H7 (cell line): ENCODE measurements at places on chromosomes 5 and 9. TPM values are rescaled to one million over a fixed set of nuclear protein-coding genes. Genes with fewer than 3 reads are reported as not detected.

Gene TMEM252
- total RNA-seq: not detected in 2 replicates

Gene CNTNAP3
- total RNA-seq: 9.9 and 15.0 TPM in 2 replicates

Gene C5orf58
- total RNA-seq: 4.3 and 4.9 TPM in 2 replicates

Gene CCL19
- total RNA-seq: not detected in 2 replicates

Gene MSX2
- 0.26 and 0.97 TPM in 2 replicates for total RNA-seq

Gene PAPPA
- 0.21 and 0.41 TPM in 2 replicates for total RNA-seq

Gene CYLC2
- total RNA-seq: not detected in 2 replicates

Gene OBP2B
- total RNA-seq: not detected in 2 replicates

Gene GABRA1
- total RNA-seq: 0.76 and 1.4 TPM in 2 replicates

Gene SLC36A3
- not detected in 2 replicates for total RNA-seq

Gene SPAG8
- 0.15 and 0.55 TPM in 2 replicates for total RNA-seq

Gene NUTM2G
- total RNA-seq: 0.07 TPM in 2 replicates

Gene PCDHGA9
- total RNA-seq: 0.04 and 0.10 TPM in 2 replicates

Gene SLC45A2
- 0.14 TPM in 1 of 2 replicates, not detected in the other for total RNA-seq

Gene FXN
- total RNA-seq: 9.3 and 10.0 TPM in 2 replicates

Gene SPAAR
- 0.07 TPM in 1 of 2 replicates, not detected in the other for total RNA-seq

GRCh38 chr5:169354921-169355320 is 54.0 kb upstream of the SLIT3 start:
- DNase-seq: no peak

GRCh38 chr9:104506565-104506964 is 2.5 kb downstream of the OR13F1 start:
- DNase-seq: no peak

DNA sequence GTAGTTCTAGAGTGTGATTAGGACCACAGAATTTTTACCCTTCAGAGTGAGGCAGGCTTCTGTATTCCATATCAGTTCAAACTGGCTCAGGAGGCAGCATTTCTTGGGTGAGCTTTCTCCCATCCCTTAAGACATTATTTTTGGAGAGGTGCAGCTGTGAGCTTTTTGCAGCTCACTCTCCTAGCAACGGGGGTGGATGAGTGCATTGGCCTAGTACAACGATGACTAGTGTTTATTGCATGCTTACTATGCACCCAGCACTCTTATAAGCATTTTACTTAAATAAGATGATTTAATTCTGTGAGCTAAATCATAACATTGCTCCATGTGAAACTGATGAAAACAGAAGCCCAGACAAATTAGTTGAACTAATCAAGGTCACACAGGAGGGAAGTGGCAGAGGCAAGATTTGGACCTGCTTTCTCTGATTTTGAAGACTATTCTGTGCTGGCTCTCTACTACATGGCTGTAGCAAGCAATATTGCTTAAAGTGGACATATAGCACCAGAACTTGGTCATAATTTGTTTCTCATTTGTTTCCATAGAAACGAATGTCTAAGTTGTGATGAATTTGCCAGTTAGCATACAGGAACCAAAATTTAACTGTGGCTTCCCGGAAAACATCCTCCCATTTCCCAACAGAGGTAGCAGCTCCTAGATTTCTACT is 372.1 kb upstream of the RIOK2 start:
- DNase-seq: no peak

- no peak for DNase-seq
Measured at GRCh38 chr5:142976861-142977260, 206.7 kb downstream of the ARHGAP26 start.

GRCh38 chr5:60943624-60944023 is 1.2 kb downstream of the ERCC8 start:
- DNase-seq: no peak

DNA sequence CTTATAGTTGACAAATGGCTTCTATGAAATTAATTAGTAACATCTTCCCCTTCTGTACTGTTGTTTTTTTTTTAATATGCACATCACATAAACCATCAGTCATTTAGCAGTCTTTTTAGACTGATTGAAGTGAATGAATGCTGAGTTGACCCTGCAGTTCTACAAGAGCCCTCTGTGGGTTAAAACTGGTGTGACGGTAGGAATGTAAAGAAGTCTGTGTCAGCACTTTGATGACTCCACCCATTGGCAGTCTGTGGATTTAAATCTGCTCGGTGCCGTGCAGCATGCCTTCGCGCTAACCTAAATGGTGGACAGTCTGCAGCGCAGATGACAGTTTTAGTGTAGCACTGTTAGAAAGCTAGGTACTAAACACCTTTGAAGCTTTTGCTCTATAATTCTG is 3.1 kb downstream of the GTF3C4 start:
- DNase-seq: peak; percentile 52

- DNase-seq: no peak
Measured at GRCh38 chr5:39808656-39809055, 383.9 kb upstream of the DAB2 start.

- no peak for DNase-seq
Measured at GRCh38 chr5:149748471-149749094, 18.5 kb downstream of the PPARGC1B start.

DNA sequence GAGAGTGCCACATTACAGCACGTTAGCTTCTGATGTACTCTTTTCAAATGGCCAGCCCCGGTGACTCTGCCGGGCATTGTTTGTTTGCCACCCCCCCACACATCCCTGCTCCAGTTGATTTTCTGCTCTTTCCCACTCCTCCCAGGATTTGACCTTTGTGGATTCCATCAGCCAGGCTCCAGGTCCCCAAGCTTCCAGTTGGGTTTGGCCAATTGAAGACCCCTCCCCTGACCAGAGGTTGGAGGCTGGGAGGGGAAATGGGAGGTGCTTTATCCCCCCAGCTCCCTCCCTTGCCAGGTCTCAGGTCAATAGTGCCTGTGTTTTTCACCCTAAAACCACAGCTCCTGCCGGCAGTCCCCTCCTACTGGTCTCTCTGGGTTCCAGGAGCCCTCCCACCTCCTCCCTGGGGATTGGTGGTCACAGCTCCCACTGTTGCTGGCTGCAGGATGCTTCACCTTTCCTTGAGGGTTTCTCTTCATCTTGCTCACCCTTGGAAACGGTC is 34.9 kb downstream of the IRF1 start:
- DNase-seq: peak; percentile 69

DNA sequence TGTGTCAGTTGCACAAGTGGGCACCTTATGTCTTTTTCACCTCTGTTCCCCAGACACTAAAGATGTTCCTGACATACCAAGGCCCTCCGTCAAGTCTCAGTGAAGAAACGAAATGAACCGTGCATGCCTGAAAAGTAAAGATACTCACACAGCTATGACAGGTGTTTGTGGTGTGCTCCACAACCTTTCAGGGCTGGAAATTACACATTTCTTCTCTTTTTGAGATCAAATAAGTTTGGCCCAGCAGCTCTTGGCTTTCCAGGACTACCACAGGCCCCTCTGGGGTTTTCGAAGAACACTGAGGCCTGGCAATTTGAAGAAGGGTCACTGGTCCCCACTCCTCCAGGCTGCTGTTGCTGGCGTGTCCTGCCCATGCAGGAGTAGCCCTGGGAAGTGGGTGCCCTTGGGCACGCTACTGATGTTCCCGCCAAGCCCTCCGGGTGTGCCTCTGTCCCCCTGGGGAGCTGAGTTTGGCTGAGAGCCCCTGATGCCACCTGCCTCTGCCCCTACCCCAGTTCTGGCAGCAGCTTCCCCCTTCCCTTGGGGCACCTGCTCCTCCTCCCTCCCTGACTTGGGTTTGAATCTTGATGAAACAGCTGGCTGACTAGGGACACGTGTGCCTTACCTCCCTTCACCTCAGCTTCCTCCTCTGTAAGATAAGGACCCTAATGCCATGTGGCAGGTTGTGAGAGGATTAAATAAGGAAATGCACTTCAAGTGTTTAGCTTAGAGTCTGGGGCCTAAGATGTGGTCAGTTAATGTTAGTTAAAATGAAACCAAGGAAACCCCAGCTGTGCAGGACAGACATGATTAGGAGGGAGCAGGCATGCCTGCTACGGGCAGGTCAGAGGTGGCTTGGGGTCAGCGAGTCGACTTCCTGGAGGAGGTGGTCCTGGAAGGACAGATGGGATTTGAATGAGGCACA is 49.1 kb upstream of the GADD45G start:
- DNase-seq: no peak

- no peak for DNase-seq
Measured at GRCh38 chr5:126233256-126233655, 190.0 kb upstream of the GRAMD2B start.

- no peak for DNase-seq
Measured at GRCh38 chr5:121024416-121025311, 560.6 kb downstream of the PRR16 start.

DNA sequence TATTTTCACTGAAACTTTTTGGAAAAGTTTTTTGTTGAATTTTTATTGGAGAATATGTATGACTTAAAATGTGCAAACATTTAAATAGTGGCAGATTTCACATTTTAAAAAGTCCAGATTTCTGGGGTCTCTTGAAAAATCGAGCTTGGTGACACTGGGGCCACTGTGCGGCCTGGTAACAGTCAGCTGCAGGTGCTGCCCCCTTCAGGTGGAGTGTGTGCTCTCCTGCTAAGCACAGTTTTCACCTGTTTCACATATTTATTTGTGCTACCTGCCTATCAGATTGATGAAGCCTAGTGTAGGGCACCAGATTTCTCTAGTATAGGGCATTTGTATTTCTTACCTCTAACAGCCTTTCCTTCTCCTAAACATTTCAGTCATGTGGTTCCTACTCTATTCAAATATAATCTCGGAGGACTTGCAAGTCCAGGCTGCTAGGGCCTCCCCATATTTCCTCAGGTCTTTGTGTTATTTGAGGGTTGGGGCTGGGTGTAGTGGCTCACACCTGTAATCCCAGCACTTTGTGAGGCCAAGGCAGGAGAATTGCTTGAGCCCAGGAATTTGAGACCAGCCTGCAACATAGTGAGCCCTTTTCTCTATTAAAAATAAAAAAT is 95.8 kb upstream of the KLF9 start:
- peak; percentile 21 for DNase-seq

DNA sequence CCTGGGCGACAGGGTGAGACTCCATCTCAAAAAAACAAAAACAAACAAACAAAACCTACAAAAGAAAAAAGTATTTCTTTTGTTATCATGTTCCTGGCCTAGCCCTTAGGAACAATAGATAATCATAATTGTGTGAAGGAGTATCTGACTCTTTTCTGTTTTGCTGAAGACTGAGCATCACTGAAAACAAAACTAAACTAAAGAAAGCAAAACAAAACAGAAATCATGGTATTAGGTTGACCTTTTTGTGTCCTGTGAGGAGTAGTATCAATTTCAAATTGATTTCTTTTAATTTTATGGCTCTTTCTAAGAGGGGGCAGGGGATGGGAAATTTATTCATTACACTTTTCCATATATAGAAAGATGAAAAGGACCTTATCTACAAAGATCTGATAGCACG is 246.0 kb downstream of the YTHDC2 start:
- DNase-seq: no peak

- no peak for DNase-seq
Measured at GRCh38 chr5:151264113-151264512, 11.1 kb downstream of the GM2A start.

GRCh38 chr5:135437796-135438560 is 9.2 kb downstream of the DCANP1 start:
- DNase-seq: peak; percentile 13

GRCh38 chr5:111960476-111961215 is 203.7 kb upstream of the NREP start:
- no peak for DNase-seq

GRCh38 chr5:95069021-95069420 is 215.9 kb downstream of the MCTP1 start:
- no peak for DNase-seq

GRCh38 chr5:111131356-111131755 is 39.2 kb downstream of the WDR36 start:
- no peak for DNase-seq

GRCh38 chr9:130995086-130996011 is 13.6 kb upstream of the LAMC3 start:
- DNase-seq: peak; percentile 67

DNA sequence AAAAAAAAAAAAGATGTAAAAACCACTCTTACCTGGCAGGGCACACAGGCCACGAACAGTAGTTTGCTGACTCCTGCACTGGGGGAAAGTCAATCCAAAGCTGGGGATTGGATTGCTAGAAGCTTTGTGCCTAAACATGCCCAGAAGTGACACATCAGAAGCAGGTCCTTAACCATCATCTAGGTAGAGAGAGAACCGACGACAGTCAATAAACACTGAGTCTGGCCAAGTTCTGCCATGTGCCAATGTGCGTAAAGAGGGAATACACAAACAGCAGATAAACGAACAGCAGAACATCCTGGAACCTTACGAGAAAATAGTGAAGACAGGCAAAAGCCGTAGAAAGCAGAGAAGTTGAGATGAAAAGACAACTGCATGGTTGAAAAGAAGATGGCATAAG is 14.9 kb downstream of the SFXN1 start:
- DNase-seq: no peak

DNA sequence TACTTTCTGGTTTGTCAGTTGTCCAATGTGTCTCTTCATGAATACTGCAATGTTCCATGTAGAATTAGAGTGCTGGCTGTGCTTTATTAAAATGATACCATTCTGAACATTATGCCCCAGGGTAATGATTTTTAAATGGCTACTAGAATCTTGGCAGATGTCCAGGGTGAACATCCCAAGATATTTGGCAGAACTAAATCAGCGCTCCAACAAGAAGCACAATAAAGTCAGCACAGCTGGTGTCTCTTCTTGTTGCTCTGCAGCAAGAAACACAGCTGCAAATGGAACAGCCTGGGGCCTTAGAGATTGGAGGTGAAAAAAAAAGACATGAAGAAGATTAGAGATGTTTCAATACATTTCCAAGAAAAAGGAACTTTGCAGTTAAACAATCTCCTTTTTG is 248.3 kb downstream of the CDH18 start:
- no peak for DNase-seq

- DNase-seq: peak; percentile 38
Measured at GRCh38 chr5:176187276-176188062, 50.8 kb upstream of the SIMC1 start.

GRCh38 chr5:115186794-115187193 is 17.1 kb upstream of the TRIM36 start:
- DNase-seq: no peak
